IgD-negative memory B cell (primary cell): ENCODE measurements at places on chromosomes 7 and 10. TPM values are rescaled to one million over a fixed set of nuclear protein-coding genes. Genes with fewer than 3 reads are reported as not detected.

Gene RSPH10B2
- not detected for polyA plus RNA-seq

Gene ASB15
- polyA plus RNA-seq = not detected

Gene TMEM270
- not detected for polyA plus RNA-seq

Gene SLC26A3
- not detected for polyA plus RNA-seq

Gene CYP2C19
- polyA plus RNA-seq = not detected

Gene MRLN
- polyA plus RNA-seq = not detected

Gene OR6B1
- polyA plus RNA-seq = not detected

Gene GNGT1
- polyA plus RNA-seq = not detected

Gene LRGUK
- polyA plus RNA-seq = 0.08 TPM

Gene ADAM8
- 70.9 TPM for polyA plus RNA-seq

Gene KLHL7
- 21.0 TPM for polyA plus RNA-seq

Gene GDF2
- polyA plus RNA-seq = not detected

Gene ZNF488
- not detected for polyA plus RNA-seq
